Naive thymus-derived CD8-positive, alpha-beta T cell (primary cell): ENCODE measurements at places on chromosomes 4 and X. TPM values are rescaled to one million over a fixed set of nuclear protein-coding genes. Genes with fewer than 3 reads are reported as not detected.

- H3K4me1 ChIP-seq: no peaks in the 10 kb centered on the region
- no peaks in the 10 kb centered on the region for H3K27me3 ChIP-seq
- H3K27ac ChIP-seq: no peak overlapping the region
- H3K36me3 ChIP-seq: no peaks in the 10 kb centered on the region
These were observed 56.6 kb upstream of the FAM47B start for GRCh38 chrX:34886011-34886410.

GRCh38 chr4:7166237-7166636, 26.1 kb upstream of the SORCS2 start:
- H3K4me3 ChIP-seq: no peak overlapping the region
- H3K27ac ChIP-seq: no peak overlapping the region
- peaks cover 6% of the 10 kb centered on the region for H3K4me1 ChIP-seq
- peaks cover 4% of the 10 kb centered on the region for H3K27me3 ChIP-seq
- no peaks in the 10 kb centered on the region for H3K36me3 ChIP-seq

GRCh38 chrX:20354505-20354904, 87.8 kb upstream of the RPS6KA3 start:
- H3K4me1 ChIP-seq: peaks cover 19% of the 10 kb centered on the region
- no peak overlapping the region for H3K27ac ChIP-seq
- DNase-seq: no peak
- no peaks in the 10 kb centered on the region for H3K27me3 ChIP-seq
- H3K4me3 ChIP-seq: peak overlapping the region; percentile 6
- H3K36me3 ChIP-seq: peaks cover 4% of the 10 kb centered on the region

DNA sequence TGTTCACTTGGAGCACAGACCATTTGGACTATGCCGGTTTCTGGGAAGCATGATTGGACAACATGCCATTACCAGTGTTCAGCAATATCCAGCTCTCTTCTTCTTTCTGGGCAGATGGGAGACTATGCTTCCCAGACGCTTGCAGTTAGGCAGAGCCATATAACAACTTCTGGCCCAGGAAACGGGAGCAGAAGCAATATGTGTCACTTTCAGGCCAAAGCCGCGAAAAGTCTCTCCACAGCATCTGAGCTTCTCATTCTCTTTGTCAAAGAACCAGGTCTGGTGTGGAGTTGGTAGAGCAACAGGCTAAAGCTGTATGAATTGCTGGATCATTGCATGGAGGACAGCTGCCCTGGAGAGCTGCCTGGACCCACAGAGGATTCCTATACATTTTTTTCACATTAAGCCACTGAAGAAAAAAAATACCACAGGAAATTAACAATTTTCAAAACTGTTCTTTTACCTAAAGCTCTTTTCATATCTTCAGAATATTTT, 131.4 kb upstream of the FRG1 start:
- no peak overlapping the region for H3K27ac ChIP-seq
- no peak overlapping the region for H3K4me3 ChIP-seq
- peaks cover 30% of the 10 kb centered on the region for H3K36me3 ChIP-seq
- DNase-seq: no peak

- peaks cover 4% of the 10 kb centered on the region for H3K27me3 ChIP-seq
- DNase-seq: no peak
- H3K4me3 ChIP-seq: no peak overlapping the region
- no peaks in the 10 kb centered on the region for H3K36me3 ChIP-seq
- H3K4me1 ChIP-seq: no peaks in the 10 kb centered on the region
These were observed 4.7 kb upstream of the FATE1 start for GRCh38 chrX:151711154-151711553.

DNA sequence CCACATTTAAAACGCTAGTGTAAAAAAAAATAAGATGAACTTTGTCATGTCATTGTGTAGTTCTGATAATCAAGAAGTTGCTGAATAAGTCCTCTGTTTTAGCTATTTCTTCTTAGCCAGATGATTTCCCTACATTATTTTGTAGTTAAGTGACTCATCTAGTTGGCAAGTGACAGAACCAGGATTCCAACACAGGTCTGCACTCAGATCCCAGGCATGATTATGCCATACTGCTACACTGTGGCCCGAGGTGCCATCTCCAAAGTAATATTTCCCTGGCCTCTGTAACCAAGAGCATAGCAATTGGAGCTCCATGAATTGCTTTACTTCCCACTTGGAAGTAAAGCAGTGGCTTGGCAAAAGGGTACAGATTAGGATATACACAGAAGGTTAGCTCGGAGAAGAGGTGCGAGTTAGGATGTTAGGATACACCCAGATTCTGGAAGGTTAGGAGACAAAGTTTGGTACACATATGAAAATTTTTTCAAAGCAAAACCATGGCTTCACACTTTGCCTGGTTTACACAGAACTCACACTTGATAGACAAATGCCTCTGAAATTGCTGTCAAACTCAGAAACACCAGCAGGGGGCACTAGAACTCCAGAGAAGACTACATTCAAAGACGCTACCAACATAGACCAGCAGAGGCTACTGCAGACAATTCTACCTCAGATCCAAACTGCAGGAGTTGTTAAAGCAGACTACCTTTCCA, 41.4 kb downstream of the SRPX2 start:
- H3K27me3 ChIP-seq: no peaks in the 10 kb centered on the region
- H3K4me3 ChIP-seq: no peak overlapping the region
- H3K4me1 ChIP-seq: peaks cover 19% of the 10 kb centered on the region

DNA sequence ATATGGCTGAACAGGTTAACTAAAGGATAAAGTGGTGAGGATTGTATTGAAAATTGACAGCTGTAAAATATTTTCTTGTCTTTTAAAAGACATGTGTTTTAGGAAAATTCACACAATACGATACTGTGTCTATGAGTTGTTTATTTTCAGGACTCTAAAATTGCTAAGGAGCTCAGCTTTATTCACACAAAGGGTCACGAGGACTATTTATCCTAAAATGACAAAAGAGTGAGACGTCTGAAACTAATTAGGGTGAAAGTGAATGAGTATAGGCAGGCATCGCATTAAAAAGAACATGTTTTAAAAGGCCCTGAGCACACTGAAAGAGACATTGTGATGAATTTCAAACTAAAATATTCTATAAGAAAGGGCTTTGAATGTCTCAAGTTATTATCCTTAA, 304.7 kb downstream of the SH2D1A start:
- no peak for DNase-seq
- no peak overlapping the region for H3K4me3 ChIP-seq
- H3K36me3 ChIP-seq: no peaks in the 10 kb centered on the region
- H3K27me3 ChIP-seq: no peaks in the 10 kb centered on the region

DNA sequence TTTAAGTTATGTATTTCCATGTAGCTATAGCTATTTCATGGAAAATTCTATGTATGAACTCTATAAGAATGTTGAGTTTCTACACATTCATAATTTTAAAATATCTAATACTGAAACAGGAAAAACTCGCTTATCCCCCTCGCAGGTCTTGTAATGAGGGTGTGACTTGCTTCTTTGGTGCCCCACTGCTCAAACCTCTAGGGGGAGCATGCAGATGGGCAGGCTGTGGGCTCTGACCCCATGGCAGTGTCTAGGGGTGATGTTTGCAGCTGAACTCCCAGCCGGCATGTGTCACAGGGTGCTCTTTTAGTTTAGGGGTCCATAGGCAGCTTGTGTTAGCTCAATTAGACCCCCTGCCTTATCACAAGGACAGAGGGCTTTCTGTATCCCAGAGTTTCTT, 1825.7 kb upstream of the ADGRL3 start:
- no peak overlapping the region for H3K27ac ChIP-seq
- no peaks in the 10 kb centered on the region for H3K4me1 ChIP-seq
- no peaks in the 10 kb centered on the region for H3K27me3 ChIP-seq
- H3K4me3 ChIP-seq: no peak overlapping the region
- no peaks in the 10 kb centered on the region for H3K36me3 ChIP-seq

DNA sequence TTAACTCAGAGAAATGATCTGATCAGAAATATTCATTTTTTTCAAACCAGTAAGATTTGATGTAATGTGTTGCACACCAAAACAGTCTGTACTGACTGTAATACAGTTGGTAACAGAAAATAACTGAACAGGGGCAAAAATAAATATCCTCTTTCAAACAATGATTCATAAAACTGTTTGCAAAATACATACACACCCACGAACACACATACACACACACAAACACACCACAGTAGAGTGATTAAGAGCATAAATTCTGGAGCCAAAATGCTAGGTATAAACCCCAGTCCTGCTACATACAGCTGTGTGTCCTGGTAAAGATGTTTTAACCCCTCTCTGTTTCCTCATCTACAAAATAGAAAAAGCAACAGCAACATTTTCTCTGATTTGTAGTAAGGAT, 376.6 kb downstream of the PDGFC start:
- no peak overlapping the region for H3K4me3 ChIP-seq
- no peaks in the 10 kb centered on the region for H3K36me3 ChIP-seq
- no peak overlapping the region for H3K27ac ChIP-seq

The CDKL2 gene
- 0.20 TPM for polyA plus RNA-seq

The MAPK10 gene
- not detected for polyA plus RNA-seq

The TMSB15A gene
- polyA plus RNA-seq: not detected

The MAGEA12 gene
- polyA plus RNA-seq: not detected
